HCT116 (cell line): ENCODE measurements at places on chromosomes 5 and 9. TPM values are rescaled to one million over a fixed set of nuclear protein-coding genes. Genes with fewer than 3 reads are reported as not detected.
A peak's percentile ranks its signal among the peaks of the same experiment; 100 is the strongest.

The PCDHA5 gene
- not detected for total RNA-seq

The GABRA6 gene
- total RNA-seq: not detected

The NPR3 gene
- 0.39 TPM for total RNA-seq

The STOML2 gene
- 245 TPM for total RNA-seq

The MFAP3 gene
- total RNA-seq: 18.5 TPM

The GRXCR2 gene
- total RNA-seq: not detected

The ENHO gene
- 6.1 TPM for total RNA-seq

The PTTG1 gene
- total RNA-seq: 183 TPM

The SLC25A48 gene
- total RNA-seq: 2.8 TPM

The BAG1 gene
- 58.2 TPM for total RNA-seq

The ANKS6 gene
- total RNA-seq: 39.2 TPM

The CDKN2B gene
- total RNA-seq: 9.8 TPM

The TMOD1 gene
- 4.4 TPM for total RNA-seq

The EQTN gene
- not detected for total RNA-seq

The C9orf50 gene
- not detected for total RNA-seq

The RANBP17 gene
- 18.2 TPM for total RNA-seq

DNA sequence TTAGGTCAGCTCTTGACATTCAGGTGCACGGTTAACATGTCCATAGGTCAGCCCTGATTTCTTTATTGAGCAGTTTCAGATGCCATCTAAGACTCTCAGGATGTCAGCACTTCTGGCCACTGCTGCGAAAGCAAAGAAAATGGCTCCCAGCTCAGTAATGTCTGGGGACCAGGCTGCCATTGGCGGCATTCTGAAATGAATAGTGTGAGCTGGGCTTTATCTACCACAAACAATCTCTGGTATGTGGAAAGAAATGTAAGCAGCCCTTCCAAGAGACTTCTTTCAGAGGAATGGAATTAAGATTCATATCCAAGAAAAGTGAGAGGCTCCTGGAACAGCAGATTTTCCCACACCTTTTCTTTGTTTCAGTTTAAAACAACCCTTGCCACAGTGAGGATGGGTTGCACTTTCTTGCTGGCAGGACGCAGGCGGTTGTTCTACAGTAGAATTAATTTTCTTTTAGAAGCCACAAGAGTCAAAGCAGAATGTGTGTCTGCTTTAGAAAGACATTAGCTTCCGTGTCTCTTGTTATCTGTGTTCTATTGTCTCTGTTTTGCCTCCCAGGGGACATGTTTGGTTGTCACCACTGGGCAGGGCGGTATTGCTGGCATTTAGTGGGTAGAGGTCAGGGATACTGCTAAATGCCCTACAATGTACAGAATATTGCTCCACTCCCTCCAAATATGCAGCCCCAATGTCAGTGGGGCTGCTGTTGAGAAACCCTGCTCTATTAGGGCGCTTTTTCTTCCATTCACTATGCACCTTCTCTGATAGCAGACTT lies 149.9 kb upstream of the ANKH start:
- H3K4me1 ChIP-seq: no peaks in the 10 kb centered on the region
- no peaks in the 10 kb centered on the region for H3K36me3 ChIP-seq
- H3K27me3 ChIP-seq: peaks cover 6% of the 10 kb centered on the region; the same call in 1 of the 2 replicates
- DNase-seq: no peak
- H3K4me3 ChIP-seq: no peak overlapping the region

- H3K27ac ChIP-seq: no peak overlapping the region
- H3K4me3 ChIP-seq: no peak overlapping the region
- no peak for DNase-seq
- H3K36me3 ChIP-seq: no peaks in the 10 kb centered on the region
- no peaks in the 10 kb centered on the region; the same call in none of the 2 replicates for H3K27me3 ChIP-seq
- peaks cover 5% of the 10 kb centered on the region for H3K4me1 ChIP-seq
Observed at GRCh38 chr9:89502671-89503070, 4.8 kb upstream of the SEMA4D start.

GRCh38 chr5:4941957-4942830 lies 197.9 kb upstream of the ADAMTS16 start:
- H3K27me3 ChIP-seq: 0 out of 2 replicates have a peak, but pooled peaks cover 4% of the 10 kb centered on the region
- H3K4me3 ChIP-seq: no peak overlapping the region
- no peaks in the 10 kb centered on the region for H3K4me1 ChIP-seq
- no peak for DNase-seq
- no peaks in the 10 kb centered on the region for H3K36me3 ChIP-seq
- H3K27ac ChIP-seq: no peak overlapping the region

GRCh38 chr9:97979788-97980478 lies 3.2 kb upstream of the ANP32B start:
- no peak for DNase-seq
- no peak overlapping the region for H3K4me3 ChIP-seq
- H3K27ac ChIP-seq: no peak overlapping the region
- no peaks in the 10 kb centered on the region for H3K36me3 ChIP-seq
- no peaks in the 10 kb centered on the region for H3K27me3 ChIP-seq

DNA sequence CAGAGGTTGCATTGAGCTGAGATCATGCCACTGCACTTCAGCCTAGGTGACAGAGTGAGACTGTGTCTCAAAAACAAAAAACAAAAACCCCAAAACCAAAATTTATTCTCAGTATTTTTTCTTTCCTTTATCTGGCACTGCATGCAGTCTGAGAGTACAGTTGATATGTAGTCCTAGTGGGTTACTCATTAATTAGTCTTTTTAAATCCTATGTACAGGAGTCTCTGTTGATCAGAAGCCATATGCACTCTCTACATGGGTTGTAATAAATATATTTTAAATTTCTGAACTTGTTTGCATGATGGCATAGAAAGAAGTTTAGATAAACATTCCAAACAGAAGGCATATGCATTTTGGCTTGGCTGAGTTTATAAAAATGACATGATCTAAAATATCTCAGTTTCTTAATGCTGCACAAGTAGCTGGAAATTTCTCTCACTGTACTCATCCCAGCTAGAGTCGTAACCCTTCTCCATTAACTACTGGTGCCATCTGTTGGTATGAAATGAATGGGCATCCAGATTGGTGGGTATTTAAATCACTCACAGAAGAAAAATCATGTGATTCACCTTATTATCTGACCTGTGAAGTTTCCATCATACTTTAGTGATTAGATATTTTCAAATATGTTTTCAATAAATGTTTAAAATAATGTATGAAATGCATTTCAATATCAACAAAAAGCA lies 284.8 kb downstream of the CTNND2 start:
- no peak for DNase-seq
- no peak overlapping the region for H3K27ac ChIP-seq
- H3K4me3 ChIP-seq: no peak overlapping the region
- H3K36me3 ChIP-seq: no peaks in the 10 kb centered on the region
- no peaks in the 10 kb centered on the region for H3K4me1 ChIP-seq

GRCh38 chr9:36866840-36867239 lies 167.2 kb downstream of the PAX5 start:
- no peak overlapping the region for H3K4me3 ChIP-seq
- H3K4me1 ChIP-seq: no peaks in the 10 kb centered on the region
- H3K36me3 ChIP-seq: no peaks in the 10 kb centered on the region
- no peak overlapping the region for H3K27ac ChIP-seq
- DNase-seq: no peak

- no peak for DNase-seq
- no peaks in the 10 kb centered on the region for H3K4me1 ChIP-seq
- peaks cover 47% of the 10 kb centered on the region for H3K27me3 ChIP-seq
- no peak overlapping the region for H3K4me3 ChIP-seq
- no peaks in the 10 kb centered on the region for H3K36me3 ChIP-seq
- no peak overlapping the region for H3K27ac ChIP-seq
Observed at GRCh38 chr5:5505815-5506214, 83.3 kb downstream of the ICE1 start.

GRCh38 chr5:28864006-28864405 lies 1825.6 kb upstream of the CDH9 start:
- H3K4me3 ChIP-seq: no peak overlapping the region
- no peaks in the 10 kb centered on the region for H3K4me1 ChIP-seq
- H3K36me3 ChIP-seq: no peaks in the 10 kb centered on the region
- no peak overlapping the region for H3K27ac ChIP-seq
- no peak for DNase-seq

DNA sequence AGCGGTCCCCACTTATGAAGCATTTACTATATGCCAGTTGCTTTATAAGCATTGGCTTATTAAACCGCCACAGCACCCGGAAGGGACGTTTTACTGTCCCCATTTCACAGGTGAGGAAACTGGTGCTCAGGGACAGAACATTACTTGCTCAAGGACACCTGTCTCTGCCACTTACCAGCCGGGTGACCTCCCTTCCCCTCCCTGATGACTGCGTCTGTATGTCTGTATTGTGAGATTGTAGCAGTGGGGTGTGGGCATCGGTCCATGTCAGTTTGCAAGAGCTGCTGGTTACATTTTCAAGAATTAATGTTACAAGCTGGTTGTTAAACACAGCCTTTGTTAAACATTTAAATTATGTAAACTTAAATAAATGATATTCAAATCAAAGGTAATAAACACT lies 77.6 kb upstream of the LMX1B start:
- DNase-seq: no peak
- H3K4me1 ChIP-seq: no peaks in the 10 kb centered on the region
- H3K27ac ChIP-seq: no peak overlapping the region
- H3K36me3 ChIP-seq: no peaks in the 10 kb centered on the region

DNA sequence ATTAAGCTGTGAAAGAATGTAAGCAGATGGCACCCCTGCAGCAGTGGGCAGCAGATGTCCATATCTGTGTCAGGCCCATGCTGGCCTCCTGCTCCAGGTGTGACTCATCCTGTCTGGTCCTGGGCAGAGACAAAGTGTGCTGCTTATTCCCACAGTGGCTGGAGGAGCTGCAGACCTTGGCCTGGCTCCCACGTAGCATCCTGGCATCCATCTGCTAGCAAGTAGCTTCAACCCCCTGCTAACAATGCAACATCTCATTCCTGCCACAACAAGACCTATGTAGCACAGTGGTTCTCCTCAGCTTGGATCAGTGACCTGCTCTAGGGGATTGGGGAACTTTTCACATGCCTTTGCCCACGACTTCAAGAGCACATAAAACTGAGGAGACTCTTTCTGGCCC lies 126.4 kb upstream of the SLC12A2 start:
- no peaks in the 10 kb centered on the region for H3K27me3 ChIP-seq
- no peaks in the 10 kb centered on the region for H3K36me3 ChIP-seq
- H3K4me1 ChIP-seq: peaks cover 27% of the 10 kb centered on the region

DNA sequence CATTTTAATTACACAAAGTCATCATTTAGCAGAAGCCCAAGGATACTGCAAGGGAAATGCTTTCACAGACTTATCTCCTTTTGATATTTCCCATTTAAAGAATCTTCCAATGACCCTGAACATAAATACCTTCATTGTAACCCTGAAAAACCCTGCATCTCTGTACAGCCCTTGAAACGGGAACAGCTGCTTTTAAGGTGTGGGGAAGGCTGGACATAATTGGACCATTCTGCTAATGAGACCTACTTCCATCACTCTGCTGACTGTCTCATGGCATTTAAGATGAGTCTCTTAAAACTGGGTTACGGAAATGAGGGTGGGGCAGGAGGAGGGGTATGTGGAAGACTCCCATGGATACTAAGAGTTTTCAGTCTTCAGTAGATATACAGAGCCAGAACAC lies 485.8 kb downstream of the BRINP1 start:
- no peaks in the 10 kb centered on the region for H3K4me1 ChIP-seq
- no peak overlapping the region for H3K4me3 ChIP-seq
- no peaks in the 10 kb centered on the region for H3K27me3 ChIP-seq
- no peak for DNase-seq
- H3K27ac ChIP-seq: no peak overlapping the region
- no peaks in the 10 kb centered on the region for H3K36me3 ChIP-seq

DNA sequence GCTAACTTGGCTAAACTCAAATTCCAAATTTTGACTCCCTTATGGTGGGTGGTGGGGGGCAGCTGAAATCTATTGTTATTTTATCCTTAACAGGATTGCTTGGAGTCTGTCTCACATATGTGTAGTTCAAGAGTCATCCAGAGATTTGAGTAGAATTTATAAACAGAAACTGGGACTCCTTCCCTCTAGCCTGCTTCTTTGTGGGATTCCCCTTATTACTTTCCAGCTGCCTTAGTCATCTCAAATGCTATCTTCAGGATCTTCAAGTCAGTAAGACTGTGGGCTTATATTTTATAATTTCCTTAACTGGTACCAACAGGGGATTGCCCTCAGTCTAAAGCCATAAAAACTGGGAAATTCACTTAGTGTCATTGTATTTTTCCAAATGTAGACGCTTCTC lies 55.5 kb downstream of the NNT start:
- H3K27ac ChIP-seq: no peak overlapping the region
- H3K4me1 ChIP-seq: no peaks in the 10 kb centered on the region

GRCh38 chr9:100474082-100474923 lies 1.4 kb downstream of the TMEFF1 start:
- H3K4me1 ChIP-seq: 0 out of 2 replicates have a peak, but pooled peaks cover 3% of the 10 kb centered on the region
- H3K36me3 ChIP-seq: no peaks in the 10 kb centered on the region
- H3K27me3 ChIP-seq: no peaks in the 10 kb centered on the region
- H3K27ac ChIP-seq: no peak overlapping the region
- peak overlapping the region; percentile 73 for H3K4me3 ChIP-seq

GRCh38 chr9:128523199-128523925 lies 18.8 kb downstream of the GLE1 start:
- no peak overlapping the region for H3K27ac ChIP-seq
- peaks cover 13% of the 10 kb centered on the region for H3K36me3 ChIP-seq
- no peak overlapping the region for H3K4me3 ChIP-seq
- no peaks in the 10 kb centered on the region for H3K4me1 ChIP-seq

DNA sequence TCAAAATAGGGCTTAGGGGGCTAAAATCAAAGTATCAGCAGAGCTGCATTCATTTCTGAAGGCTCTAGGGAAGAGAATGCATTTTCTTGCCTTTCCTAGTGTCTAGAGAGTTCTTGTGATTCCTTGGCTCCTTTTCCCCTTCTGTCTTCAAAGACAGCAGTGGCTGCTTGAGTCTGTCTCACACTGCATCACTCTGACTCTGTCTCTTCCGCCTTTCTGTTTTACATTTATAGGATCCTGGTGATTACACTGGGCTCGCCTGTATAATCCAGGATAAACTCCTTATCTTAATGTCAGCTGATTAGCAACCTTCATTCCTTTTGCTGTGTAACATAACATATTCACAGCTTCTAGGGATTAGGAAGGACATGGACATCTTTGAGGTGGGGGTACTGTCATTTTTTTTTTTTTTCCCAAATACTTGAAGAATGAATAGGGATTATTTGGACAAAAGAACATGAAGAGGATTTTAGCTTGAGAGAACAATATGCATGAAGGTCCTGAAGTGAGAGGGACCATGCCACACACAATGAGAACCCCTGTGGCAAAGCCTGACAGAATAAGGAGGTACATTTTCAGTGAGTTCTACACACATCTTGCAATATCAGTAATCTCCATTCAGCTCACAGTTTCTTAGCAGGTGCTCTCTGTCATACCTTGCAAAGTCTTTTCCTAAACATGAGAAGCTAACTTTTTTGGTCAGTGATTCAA lies 267.6 kb downstream of the FAM170A start:
- H3K36me3 ChIP-seq: no peaks in the 10 kb centered on the region
- no peaks in the 10 kb centered on the region for H3K27me3 ChIP-seq
- H3K4me3 ChIP-seq: no peak overlapping the region
- no peaks in the 10 kb centered on the region for H3K4me1 ChIP-seq
- DNase-seq: no peak
- no peak overlapping the region for H3K27ac ChIP-seq

DNA sequence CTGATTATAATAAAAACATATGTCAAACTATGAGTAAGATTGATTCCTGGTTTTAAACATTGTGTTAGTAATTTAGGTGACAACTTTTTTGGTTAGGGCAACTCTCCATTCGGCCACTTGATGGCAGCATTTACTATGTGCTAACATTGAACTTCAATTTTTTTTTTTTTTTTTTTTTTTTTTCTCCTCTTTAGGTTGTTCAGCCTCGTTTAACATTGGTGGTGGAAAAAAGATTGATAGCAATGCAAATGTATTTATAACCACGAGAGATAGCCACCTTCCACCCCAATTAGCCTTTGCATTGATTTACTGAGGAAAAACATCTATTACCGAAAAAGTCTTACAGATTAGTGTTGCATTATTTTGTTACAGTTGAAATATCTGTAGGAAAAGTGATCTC lies 159.1 kb downstream of the CSNK1G3 start:
- no peaks in the 10 kb centered on the region for H3K4me1 ChIP-seq
- H3K27ac ChIP-seq: no peak overlapping the region
- H3K27me3 ChIP-seq: no peaks in the 10 kb centered on the region
- peak; percentile 34 for DNase-seq
